ENCODE measurements at places on chromosomes 1 and 21. TPM values are rescaled to one million over a fixed set of nuclear protein-coding genes. Genes with fewer than 3 reads are reported as not detected.
A peak's percentile ranks its signal among the peaks of the same experiment; 100 is the strongest.

GRCh38 chr1:109637446-109637845, 17.8 kb downstream of the AMPD2 start:
- DNase-seq: no peak

- no peak for DNase-seq
Observed at GRCh38 chr1:234670967-234671626, 61.1 kb upstream of the IRF2BP2 start.

GRCh38 chr1:66728021-66728420, 24.2 kb upstream of the DYNLT5 start:
- peak; percentile 15 for DNase-seq

DNA sequence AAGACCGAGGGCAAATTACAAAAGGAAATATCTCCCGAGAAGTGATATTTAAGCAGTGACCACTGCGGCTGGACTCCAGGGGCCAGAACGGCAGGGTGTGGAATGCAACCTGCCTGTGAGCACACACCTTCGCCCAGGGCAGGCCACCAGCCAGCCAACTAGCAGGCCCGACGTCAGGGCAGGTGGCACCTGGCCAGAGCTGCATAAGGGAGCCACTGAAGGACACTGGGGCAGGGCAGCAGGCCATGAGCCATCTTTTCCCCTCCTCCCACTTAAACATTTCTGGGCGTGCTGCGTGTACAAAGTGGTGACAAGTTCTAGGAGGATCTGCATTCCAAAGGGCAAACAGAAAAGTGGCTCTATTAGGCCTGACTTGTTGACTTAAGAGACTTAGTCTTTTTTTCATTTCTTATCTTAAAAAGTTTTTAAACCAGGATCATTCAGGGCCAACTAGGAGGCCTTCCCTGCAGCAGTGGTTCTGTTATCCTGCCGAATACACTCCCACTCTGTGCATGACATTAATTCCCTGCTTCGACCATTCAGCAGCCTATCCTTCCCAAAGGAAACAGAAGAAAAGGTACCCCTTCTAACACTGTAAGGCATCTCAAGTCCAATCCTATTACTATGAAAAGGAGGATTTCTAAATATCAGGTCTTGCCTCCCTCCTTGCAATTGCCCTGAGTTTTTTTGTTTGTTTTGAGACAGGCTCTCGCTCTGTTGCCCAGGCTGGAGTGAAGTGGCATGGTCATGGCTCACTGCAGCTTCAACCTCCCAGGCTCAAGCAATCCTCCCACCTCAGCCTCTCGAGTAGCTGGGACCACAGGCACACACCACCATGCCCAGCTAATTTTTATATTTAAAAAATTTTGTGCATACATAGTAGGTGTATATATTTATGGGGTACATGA, 96.3 kb downstream of the BCAR3 start:
- DNase-seq: no peak

GRCh38 chr21:42056468-42056867, 14.6 kb upstream of the UMODL1 start:
- DNase-seq: peak; percentile 38

- no peak for DNase-seq
Observed at GRCh38 chr1:164310166-164310565, 248.8 kb upstream of the PBX1 start.

- no peak for DNase-seq
Observed at GRCh38 chr1:16915627-16915973, 6.1 kb upstream of the CROCC start.

The CD1B gene
- total RNA-seq: not detected

The EDARADD gene
- total RNA-seq: 1.2 TPM

The NVL gene
- 29.8 TPM for total RNA-seq
